Endothelial cell of umbilical vein (primary cell): ENCODE measurements at places on chromosomes 1 and 21.

DNA sequence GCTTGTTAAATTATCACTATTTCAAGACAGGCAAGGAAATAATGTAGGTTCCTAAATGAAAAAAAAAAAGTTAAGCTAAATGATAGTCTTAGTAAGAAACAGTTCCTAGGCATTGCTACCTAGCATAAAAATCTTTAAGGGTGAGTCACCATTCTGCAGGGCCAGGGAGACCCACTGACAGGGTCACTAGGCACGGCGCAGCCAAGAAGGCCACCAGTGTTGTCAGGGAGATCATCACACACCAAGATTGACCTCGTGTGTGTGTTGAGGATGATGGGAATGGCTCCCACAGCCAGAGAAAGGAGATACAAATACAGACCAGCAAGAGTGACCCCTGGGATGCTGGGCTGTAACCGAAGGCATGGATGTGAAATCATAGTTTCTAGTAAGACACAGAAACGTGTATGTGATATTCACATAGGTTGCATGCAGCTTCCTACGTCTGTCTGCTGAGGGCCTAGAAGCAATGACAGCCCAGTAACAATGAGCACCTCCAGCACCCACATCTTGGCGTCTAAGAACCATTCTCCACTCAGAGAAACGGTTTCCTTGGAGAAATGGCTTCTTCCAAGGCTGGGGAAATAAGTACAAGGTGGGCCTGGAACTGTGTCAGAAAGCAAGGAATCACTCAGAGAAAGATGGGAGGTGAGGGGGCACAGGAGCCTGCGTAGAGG, 29.1 kb downstream of the RIPK4 start:
- no peak for DNase-seq

GRCh38 chr1:185853739-185854138, 119.5 kb downstream of the HMCN1 start:
- DNase-seq, result no peak

- DNase-seq, result no peak
Measured at GRCh38 chr1:160634543-160635491, 12.0 kb downstream of the SLAMF1 start.

GRCh38 chr1:21673277-21673780, 4.2 kb upstream of the RAP1GAP start:
- DNase-seq, result peak; percentile 32

GRCh38 chr1:99472893-99473292, 173.0 kb upstream of the PALMD start:
- no peak for DNase-seq

- no peak for DNase-seq
Measured at GRCh38 chr21:39484711-39485276, 33.0 kb downstream of the SH3BGR start.

GRCh38 chr1:17276568-17276967, 27.7 kb downstream of the PADI3 start:
- DNase-seq, result no peak

GRCh38 chr1:186330758-186331157, 44.3 kb downstream of the TPR start:
- no peak for DNase-seq

DNA sequence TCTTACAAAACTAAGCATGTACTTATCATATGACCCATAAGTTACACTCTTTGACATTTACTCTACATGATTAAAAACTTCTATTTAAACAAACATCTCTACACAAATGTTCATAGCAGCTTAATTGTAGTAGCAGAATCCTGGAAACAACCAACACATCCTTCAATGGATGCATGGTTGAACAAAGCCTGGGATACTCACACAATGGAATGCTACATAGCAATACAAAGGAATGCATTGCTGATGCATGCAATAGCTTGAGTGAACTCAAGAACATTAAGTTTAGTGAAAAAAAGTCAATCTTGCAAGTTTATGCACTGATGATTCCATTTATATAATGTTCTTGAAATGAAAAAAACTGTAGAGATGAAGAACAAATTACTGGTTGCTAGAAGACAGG, 686.9 kb downstream of the LRRIQ3 start:
- no peak for DNase-seq

DNA sequence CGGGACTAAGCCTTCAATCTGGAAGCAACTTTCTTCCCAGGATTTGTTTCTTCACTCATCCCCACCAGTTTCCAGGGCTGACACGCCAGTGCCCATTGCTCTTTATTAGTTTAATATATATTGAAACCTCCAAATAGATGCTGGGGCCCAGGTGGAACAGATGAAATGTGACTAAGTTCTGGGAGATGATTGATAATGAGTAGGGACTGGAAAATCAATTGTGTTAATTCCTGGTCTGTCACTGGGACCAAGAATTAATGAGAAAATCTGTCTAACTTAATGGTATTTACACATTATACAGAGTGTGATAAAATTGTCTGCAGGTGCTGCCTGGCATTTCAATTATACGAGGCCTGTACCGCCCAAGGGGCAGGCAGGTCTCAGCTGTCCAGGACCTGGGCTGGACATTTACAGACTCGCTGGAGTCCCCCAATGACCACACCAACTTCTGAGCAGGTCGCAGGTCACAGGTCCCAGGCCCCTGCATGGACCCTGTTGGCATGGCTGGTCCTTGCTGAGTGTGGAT, 35.8 kb downstream of the UBIAD1 start:
- DNase-seq, result no peak

DNA sequence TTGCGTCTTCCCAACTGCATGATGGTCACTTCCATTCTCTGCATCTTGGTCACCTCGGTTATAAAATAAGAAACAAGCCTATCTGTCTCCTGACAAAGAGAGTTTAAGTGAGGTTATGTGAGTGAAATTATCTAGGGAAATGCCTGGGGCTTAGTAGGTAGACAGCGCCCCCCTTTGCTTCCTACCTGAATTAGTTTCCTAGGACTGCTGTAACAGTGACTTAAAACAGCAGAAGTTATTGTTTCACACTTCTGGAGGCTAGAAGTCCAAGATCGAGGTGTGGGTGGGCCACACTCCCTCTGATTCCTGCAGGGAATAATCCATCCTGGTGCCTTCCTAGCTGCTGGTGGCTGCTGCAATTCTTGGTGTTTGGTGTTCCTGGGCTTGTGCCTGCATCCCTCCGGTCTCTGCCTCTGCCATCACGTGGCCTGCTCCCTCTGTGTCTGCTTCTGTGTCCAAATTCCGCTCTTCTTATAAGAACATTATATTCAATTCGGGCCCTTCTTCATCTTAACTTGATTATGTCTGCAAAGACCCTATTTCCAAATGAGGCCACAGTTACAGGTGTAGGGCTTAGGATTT, 92.6 kb downstream of the IGSF21 start:
- no peak for DNase-seq

GRCh38 chr1:182087304-182087703, 25.8 kb upstream of the ZNF648 start:
- no peak for DNase-seq

DNA sequence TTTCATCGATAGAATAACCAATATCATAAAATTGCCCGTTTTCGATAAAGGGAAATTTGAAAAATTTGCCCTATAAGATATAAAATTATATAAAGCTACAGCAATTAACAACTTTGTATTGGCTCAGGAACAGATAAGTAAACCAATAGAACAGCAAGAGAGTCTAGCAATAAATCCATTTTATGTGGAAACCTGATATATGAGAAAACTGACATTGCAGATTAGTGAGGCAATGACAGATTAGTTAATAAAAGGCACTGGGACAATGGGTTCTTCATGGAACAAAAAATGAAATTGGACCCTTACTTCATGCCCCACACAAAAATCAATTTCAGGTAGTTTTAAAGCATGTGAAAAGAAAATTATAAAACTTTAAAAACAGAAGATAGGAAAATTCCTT, 169.9 kb upstream of the ST6GALNAC5 start:
- no peak for DNase-seq

DNA sequence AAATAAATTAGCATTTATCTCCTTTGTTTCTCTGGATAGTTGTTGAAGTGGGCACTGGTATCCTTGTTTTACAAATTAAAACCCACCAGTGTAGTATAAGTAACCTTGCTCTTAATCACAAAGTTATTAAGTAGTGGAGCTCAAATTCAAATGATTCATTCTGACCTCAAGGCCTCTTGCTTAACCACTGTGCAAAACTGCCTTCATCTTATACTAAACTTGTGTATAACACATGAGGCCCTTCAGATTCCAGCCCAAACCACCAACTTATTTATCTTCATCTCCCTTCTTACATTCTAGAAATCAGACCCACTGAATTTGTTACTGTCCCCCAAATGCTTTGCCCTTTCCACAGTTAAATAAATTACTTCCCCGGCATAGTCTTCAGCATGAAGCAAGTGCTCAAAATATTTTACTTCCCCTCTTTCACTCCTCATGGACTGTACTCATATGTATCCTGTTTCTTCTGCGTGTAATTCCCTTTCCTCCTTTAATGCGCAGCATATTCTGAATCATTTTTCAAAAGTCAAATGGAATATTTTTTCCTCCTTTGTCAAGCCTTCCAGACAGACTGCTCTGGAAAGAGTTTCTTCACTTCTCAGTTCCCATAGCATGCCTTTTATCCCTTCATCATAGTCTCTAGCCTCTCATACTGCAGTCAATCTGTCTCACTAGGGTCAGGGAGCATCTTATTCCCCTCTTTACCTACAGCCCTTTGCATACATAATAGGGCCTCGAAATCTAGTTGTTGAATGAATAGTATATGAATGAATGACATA, 19.0 kb upstream of the DNASE2B start:
- DNase-seq, result no peak

DNA sequence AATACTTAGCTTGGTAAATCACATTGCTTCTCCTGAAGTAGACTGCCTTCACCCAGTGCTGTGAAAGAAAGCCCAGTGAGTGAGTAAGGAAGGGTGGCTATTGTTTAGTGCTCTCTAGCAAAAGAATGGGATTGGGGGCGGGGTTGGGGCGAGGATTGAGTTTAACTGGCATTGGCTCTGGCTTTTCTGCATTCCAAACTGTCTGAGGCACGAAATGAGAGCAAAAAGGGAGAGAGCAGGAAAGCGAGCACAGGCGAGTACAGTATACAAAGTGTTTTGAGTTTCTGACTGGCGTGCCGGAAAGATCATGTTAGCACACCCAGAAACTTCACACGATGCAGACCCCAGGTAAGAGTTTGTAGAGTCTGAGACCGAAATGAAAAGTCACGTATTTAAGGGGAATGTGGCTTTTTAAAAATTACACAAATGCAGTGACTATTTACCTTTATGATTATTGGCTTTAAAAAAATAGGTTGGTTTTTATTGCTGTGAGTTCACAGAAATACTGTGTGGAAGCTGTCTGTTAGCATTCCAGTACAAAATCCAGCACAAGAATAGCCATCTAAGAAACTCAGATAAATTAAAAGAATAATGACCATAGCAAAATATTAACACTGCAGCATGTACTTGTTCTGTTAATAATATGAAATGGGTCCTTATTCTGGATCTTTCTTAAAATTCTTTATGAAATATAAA, 155.4 kb downstream of the CLEC20A start:
- DNase-seq, result peak; percentile 95

- DNase-seq, result no peak
Measured at GRCh38 chr21:31945141-31945540, 72.3 kb downstream of the HUNK start.

GRCh38 chr1:19123837-19124236, 86.2 kb downstream of the UBR4 start:
- no peak for DNase-seq

- peak; percentile 24 for DNase-seq
Measured at GRCh38 chr1:19644681-19645410, 735 bp downstream of the NBL1 start.

- no peak for DNase-seq
Measured at GRCh38 chr1:53733975-53734649, 4.9 kb downstream of the GLIS1 start.

DNA sequence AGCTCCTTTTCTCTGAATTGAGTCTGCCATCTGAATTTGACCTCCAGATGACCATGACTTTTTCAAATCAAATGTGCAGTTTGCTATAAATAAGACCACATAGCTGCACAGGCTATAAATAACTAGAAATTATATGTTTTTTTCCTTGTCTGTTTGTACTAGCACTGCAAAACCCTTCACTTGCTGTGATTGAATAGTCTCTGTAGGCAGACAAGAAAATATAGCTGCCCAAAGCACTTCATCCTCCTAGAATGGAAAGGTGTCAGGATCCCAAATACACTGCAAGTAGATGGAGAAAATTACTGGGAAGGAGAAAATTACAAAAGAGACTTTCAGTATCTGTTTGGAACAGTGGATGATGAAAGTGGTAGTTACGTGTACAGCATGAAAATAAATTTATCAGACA, 175.8 kb downstream of the APP start:
- no peak for DNase-seq

GRCh38 chr1:25649505-25650288, 33.1 kb downstream of the MAN1C1 start:
- no peak for DNase-seq

GRCh38 chr21:38159355-38159754, 97.4 kb upstream of the KCNJ15 start:
- DNase-seq, result peak; percentile 81

GRCh38 chr21:38810034-38810825, 4.5 kb downstream of the ETS2 start:
- DNase-seq, result no peak

DNA sequence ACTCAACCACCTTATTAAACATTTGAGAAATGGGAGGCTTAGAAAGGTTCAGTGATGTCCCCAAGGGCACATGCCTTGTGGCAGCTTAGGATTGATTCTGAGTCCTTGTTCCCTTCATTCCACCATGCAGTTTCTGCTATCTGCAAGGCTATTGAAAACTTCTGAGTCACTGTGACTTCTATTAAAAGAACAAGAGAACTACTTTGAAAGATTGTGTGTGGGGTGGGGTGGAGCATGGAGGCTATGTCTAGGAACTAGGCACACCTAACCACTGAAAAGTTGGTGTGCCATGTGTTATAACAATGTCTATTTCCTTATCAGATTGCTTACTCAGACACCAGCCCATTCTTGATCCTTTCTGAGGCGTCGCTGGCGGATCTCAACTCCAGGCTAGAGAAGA, 10.8 kb downstream of the MTARC1 start:
- DNase-seq, result no peak

GRCh38 chr21:38925923-38926322, 120.2 kb downstream of the ETS2 start:
- DNase-seq, result peak; percentile 33

DNA sequence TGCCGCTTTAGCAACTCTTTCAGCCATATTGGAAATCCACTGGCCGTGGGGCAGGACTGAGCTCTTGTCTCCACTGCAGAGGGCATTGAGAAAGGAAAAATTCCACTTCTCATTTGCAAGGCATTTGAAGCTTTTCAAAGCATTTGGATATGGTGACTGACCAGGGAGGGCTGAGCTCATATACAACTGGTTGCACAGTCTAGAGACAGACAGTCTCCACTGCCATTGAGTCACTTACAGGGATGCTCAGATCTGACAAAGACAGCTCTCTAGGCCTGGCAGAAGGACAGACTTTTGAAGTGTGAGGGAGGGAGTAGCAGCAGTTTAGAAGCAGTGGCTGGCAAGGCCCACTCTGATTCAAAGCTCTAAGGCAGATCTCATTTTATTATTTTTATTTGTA, 24.2 kb downstream of the NCF2 start:
- DNase-seq, result no peak

- DNase-seq, result no peak
Measured at GRCh38 chr1:72326494-72326893, 44.2 kb upstream of the NEGR1 start.

GRCh38 chr1:241396747-241397681, 40.0 kb upstream of the RGS7 start:
- DNase-seq, result no peak
